Spinal cord (tissue), 10 donors: ENCODE measurements at places on chromosomes 2 and 18.
A peak's percentile ranks its signal among the peaks of the same experiment; 100 is the strongest.

- no peak for DNase-seq
Observed at GRCh38 chr2:232422051-232422450, 15.4 kb downstream of the ALPG start.

- no peak for DNase-seq
Observed at GRCh38 chr2:105875241-105875640, 130.5 kb downstream of the NCK2 start.

- peak; percentile 39 for DNase-seq
Observed at GRCh38 chr2:231190531-231191197, 7.8 kb upstream of the ARMC9 start.

DNA sequence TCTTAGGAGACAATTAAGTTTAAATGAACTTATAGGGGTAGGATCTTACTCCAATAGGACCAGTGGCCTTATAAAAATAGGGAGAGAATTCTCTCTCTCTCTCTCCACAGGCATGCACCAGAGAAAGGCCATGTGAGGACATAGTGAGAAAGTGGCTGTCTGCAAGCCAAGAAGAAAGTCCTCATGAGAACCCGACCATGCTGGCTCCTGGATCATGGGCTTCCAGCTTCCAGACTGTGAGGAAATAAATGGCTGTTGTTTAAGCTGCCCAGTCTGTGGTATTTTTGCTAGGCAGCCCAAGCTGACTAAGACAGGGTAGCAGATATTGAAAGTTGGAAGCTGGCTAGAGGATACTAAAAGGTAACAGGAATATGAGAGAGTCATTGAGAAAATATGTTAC is 454.0 kb downstream of the NBAS start:
- DNase-seq: no peak

- DNase-seq: peak; percentile 89
Observed at GRCh38 chr2:158723181-158723838, 71.8 kb upstream of the DAPL1 start.

GRCh38 chr2:175837046-175837445 is 165.0 kb downstream of the LNPK start:
- DNase-seq: no peak

GRCh38 chr2:111657351-111657975 is 226.5 kb downstream of the ANAPC1 start:
- no peak for DNase-seq

DNA sequence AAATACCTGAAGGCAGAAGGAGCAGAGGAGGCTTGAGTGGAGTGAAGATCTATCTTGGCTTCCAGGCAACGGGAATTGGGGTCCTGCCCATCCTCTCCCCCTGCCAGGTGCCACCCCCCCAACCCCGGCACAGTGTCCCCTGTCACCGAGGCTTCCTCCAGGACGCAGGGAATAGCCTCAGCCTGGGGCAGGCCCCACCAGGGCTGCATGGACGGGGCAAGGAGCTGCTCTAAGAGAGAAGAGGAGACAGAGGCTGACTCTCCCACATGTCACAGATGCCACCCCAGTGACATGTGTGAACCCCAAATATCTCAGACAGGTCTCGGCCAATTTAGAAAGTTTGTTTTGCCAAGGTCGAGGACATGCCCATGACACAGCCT is 42.1 kb downstream of the PXDN start:
- no peak for DNase-seq

- DNase-seq: no peak
Observed at GRCh38 chr2:11757101-11757500, 10.7 kb downstream of the LPIN1 start.

GRCh38 chr18:32469691-32470459 is 807 bp downstream of the GAREM1 start:
- peak; percentile 42 for DNase-seq

DNA sequence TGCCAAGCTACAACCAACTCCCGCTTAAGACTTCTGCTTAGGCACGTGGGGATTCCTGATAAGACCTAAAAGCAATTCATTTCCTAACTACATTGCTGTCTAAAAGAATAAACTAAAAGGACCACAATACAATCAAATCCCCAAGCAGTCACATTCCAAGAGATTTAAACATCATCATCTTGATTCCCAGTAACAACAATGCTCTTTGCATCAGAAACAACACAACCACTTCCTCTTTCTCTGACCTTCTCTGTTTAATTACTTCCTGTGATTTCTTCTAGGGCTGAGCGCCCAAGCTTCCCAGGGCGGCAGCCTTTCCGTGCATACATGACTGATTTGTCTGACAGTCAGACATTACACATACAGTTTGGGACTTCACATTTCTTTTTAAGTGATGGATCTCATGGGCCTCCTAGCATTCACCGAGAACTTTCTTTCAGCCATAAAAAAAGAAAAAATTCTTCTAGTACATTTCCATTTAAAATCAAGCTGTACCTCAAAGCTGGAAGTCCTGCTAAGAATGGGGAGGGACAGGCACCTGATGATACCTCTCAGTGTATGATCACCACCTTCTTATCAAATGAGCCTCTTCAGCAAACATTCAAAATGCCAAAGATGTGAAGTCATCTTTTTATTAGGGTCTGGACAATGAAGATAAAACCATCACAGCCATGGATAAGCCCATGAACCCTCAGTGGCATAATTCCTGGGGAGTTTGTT is 11.5 kb downstream of the SPRED2 start:
- DNase-seq: no peak
